ENCODE measurements at places on chromosomes 1 and 21.

DNA sequence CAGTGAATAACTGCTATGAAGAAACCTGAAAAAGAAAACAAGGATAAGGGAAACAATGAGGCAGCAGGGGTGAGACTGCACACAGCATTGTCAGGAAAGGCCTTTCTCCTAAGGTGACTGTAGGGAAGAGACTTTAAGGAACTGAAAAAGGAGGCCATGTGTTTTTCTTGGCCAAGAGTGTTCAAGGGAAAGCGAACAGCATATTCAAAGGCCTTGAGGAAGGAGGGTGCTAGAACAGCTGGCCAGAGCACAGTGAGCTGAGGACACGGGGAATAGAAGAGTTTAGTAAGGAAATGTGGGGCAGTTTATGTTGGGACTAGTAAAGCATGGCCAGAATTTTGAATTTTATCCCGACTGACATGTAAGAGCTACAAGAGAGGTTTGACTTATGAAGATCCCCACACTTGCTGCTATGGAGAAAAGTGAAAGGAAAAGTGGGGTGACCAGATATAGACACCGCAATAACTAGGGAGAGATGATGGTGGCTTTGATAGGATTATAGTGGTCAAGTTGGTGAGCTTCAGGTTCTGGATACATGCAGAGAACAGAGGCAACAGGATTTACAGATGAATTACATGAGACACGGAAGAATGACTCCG, 1.4 kb downstream of the RWDD2B start:
- no peak for DNase-seq

DNA sequence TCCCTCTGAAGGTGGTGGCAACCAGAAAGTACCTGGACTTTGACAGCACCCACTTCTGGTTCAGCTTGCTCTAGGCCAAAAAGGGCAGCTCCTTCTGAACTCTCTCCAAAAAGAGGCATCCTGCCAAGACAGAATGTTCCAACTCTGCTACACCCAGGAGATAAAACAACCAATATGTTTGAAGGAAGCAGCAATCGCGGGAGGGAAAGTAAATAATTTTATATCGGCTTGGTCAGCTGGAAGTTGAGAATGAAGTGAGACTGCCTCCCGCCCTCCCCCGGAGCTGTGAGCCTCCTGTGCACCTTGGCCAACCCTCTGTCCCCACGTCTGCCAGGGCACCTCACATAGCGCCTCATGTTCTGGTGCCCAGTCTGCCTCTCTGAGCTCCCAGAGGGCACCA, 130.3 kb upstream of the ATP1A1 start:
- no peak for DNase-seq

- DNase-seq = no peak
These were observed 62.0 kb downstream of the TRABD2B start for GRCh38 chr1:47935163-47935562.

DNA sequence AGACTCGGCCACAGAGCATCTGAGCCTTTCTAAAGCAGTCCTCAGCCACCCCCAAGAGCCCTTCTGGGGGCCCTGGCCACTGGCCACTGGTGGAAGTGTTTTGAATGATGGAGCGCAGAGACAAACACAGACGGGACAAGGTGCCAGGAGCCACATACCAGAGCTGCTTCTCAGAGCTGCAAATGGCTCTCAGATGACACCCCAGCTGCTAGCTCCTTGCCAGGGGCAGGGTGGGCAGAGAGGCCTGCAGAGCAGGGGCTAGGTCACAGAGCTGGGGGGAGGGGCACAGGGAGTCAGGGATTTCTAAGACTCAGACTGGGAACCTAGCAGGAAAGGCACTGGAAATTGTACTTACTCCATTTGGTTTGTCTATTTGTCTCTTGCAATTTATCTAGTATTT, 30.4 kb downstream of the KCNN3 start:
- no peak for DNase-seq

- peak; percentile 50 for DNase-seq
These were observed 35.4 kb downstream of the PTPRU start for GRCh38 chr1:29271724-29272123.

- DNase-seq = no peak
These were observed 50.6 kb downstream of the RAB3GAP2 start for GRCh38 chr1:220221670-220222069.

- no peak for DNase-seq
These were observed 95.1 kb upstream of the WLS start for GRCh38 chr1:68327414-68327813.

- no peak for DNase-seq
These were observed 9.4 kb downstream of the NIPAL3 start for GRCh38 chr1:24424990-24425389.

DNA sequence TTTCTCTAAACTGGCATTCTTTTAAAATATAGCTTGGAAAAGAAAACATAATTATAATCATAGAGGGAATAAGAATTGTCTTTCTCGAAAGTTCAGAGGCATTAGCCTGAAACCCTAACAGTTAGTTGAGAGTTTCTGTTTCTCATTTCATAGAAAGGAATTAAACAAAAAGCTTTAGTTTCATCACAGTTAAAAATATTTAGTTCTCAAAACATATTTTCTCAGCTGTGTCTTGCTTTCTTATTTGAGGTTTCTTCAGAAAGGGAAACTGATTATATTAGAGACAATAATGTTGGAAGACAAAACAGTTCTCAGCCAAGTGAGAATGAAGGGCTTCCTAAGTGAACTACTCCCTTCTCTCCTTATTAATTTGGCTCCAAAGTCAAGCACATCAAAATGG, 75.4 kb upstream of the C1orf105 start:
- DNase-seq = no peak

DNA sequence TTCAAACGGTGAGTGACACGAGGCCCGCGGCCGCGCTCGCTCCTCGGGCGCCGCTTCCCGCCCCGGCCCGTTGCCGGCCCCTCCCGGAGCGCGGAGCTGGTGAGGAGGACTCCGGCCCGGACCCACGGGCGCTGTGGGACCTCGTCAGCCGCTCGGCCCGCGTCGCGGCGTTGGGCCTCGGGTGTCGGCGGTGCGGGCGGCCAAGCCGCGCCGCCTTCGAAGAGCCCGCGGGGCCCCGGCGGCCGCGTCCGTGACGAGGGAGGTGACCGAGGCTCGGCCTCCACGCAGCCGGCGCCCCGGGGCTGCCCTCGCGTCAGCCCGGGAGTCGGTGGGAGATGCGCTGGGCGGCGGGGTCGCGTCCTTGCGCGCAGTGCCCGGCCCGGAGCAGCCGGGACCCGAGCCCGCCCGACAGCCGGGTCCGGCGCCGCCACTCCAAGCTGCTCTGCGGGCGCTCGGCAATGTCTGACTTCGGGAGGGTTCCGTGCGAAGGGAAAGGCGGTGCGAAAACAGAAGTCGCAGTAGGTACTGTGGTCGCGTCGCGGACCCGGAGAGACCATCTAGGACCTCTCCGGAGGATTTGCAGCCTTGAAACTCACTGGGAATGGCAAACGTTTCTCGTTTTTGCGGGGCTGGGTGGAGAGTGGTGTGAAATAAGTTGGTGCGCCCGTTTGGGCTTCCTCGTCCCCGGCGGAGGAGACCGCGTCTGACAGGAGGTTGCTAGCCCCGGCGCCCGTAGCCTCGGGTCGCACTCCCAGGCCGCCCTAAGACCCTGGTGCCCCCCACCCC, 829 bp downstream of the SPEN start:
- DNase-seq = peak; percentile 65

GRCh38 chr1:222600281-222600680, 10.5 kb upstream of the TAF1A start:
- DNase-seq = no peak

DNA sequence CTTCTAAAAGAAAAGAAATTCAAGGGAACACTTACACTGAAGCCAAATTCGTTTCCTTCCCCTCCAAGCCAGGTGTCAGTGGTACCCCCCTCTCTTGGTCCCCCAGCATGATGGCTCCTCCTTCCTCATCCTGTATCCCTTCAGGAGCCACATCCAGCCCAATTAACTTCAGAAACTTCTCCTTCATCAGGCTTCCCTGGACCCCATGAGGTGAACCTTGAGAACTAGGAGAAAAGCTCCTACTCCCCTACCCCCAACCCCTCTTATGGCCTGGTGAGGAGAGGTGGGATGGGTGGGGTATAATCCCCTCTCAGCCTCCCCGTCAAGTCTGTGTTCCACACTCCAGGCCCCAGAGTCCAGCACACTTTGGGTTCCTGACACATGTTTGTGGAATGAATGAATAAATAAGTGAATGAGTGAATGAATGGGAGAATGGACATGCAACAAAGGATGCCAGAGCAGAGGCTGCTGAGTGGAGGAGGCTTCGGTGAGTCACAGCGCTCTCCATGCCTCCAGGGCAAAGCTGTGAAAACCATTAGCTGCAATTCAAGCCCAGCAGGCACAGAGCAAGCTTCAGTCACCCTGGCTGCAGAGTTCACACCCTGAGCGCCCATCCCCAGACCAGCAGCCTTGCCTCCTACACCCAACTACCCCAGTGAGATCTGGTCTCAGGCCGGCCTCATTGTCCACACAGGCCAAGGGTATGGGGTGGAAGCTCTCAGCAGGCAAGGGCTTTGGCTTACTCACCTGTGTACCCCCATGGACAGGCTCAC, 43.8 kb downstream of the BATF3 start:
- DNase-seq = no peak

DNA sequence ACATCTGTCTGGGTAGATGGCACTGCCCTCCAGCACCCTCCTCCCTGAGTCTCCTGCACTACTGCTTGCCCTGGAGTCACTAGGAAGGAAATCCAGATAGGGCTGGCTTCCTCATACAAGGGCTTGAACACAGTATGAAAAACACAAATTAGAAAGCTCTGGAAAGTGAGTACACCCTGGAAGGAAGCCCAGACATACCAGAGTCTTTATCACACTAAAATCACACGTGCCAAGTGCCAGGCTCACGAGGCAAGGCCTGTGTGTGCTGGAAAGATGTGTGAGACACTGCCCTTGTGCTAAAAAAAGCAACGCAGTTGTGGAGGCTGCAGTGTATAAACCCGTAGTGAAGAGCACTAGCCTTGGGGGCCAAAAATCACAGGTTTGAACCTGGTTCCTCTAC, 28.3 kb upstream of the S100A7 start:
- no peak for DNase-seq

DNA sequence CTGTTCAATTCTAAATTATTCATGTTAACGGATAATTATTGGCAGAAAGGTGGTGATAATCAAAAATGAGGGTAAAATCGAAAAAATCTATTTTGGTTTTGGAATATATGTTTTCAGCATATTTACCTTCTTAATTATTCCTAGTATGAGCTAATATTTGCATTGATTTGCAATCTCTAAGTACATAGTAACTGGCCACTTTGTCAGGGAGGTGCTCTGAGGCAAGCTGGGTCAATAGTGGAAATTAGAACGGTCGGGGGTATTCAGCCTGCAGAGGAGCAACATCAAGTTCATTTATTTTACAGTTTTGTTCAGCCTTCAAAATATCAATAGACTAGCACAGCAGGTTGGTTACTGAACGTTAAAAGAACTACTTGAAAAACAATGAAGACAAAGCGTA, 1.8 kb downstream of the OTUD7B start:
- peak; percentile 35 for DNase-seq

DNA sequence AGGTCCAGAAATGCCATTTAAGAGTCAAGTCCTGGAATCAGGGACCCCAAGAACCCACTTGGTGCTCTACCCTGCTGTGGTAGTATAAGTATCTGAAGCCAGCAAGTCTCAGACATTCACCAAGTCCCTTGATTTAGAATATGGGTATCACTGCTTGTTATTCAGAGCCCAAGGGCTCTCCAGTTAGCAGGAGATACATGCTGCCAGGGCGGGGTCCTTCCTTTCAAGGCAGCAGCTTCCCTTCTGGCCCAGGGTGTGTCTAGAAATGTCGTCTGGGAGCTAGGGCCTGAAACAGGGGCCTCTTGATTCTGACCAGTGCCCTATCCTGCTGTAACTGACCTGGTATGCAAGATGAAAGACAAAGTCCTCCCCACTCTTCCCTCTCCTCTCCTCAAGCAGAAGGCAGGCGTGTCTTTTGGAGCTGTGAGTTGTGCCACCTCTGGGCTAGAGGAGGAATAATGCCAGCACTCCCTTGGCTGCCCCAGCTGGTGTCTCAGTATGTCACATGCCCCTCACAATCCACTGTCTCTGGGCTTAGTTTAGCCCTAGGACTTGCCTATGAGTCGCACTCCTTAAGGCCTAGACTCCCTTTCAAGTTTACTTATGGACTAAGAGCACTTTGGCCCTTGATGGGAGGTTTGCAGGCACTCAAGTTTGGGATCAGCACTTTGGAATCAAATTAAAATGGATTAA, 200.2 kb downstream of the MRPL39 start:
- no peak for DNase-seq

DNA sequence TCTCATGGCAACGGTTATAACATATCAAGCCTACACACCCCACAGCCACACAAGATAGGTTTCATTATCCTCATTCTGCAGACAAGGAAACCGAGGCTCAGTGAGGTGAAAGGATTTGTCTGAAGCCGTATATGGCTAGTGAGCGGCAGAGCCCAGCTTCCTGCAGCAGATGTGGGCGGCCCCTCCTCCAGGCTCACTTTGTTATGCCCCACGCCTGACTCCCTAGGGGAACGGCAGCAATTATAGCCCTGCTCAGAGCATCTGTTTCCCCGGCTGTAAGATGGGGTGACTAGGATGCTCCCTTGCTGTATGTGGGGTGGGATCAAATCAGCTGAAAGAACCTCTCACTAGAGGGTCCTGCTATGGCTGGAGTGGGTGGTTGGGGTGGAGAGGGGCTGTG, 22.1 kb downstream of the GRHL3 start:
- DNase-seq = no peak

DNA sequence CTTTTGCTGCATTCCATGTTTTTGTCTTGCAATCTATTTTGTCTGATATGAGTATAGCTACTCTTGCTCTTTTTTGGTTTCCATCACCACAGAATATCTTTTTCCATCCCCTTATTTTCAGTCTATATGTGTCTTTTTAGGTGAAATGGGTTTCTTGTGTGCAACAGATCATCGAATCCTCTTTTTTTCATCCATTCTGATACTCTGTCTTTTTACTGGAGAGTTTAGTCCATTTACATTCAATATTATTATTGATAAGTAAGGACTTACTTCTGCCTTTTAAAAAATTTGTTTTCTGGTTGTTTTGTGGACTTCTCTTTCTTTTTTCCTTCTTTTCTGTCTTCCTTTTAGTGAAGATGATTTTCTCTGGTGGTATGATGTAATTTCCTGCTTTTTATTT, 64.6 kb upstream of the CD55 start:
- DNase-seq = no peak

- DNase-seq = peak; percentile 11
These were observed 2.1 kb upstream of the UBE2T start for GRCh38 chr1:202343652-202344349.

GRCh38 chr1:27772036-27772931, 735 bp upstream of the STX12 start:
- no peak for DNase-seq
